Stimulated activated CD4-positive, alpha-beta T cell treated with anti-CD3 and anti-CD28 coated beads, TNF-alpha, amount 100 ng/mL, for 24 hours (primary cell): ENCODE measurements at places on chromosomes 16 and 17.

- no peak for DNase-seq
Measured at GRCh38 chr17:19631905-19632304, 16.6 kb upstream of the ALDH3A2 start.

- no peak for DNase-seq
Measured at GRCh38 chr16:88406096-88407041, 23.6 kb downstream of the ZNF469 start.

- DNase-seq, result no peak
Measured at GRCh38 chr17:77264617-77265230, 124.0 kb downstream of the SEC14L1 start.

- DNase-seq, result no peak
Measured at GRCh38 chr16:9950658-9951057, 231.6 kb downstream of the GRIN2A start.

- no peak for DNase-seq
Measured at GRCh38 chr17:76927577-76927976, 59.4 kb downstream of the MGAT5B start.

- no peak for DNase-seq
Measured at GRCh38 chr16:31077592-31078396, 3.6 kb downstream of the ZNF646 start.

DNA sequence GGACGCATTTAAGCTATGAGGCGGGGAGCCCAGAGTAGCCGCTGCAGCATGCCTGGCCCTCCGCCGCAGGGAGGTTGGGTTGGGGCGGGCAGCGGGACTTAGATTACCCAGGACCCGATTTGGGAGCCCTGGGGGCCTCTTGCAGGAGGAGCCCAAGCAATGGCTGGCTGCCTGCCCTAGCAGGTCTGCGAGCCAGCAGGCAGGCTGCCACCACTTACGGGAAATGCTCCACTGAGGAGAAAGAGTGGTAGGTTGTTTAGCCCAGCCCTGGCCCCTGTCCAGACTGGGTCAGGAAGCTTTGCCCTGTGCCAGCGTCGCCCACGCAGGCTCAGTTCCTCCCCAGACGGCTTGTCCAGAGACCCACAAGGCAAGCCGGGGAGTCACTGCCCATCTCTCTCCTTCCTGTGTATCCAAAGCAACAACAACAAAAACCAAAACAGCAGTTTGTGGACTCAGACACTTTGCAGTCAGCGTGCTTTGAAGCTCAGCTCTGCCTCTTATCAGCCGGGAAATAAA, 10.3 kb upstream of the TVP23A start:
- no peak for DNase-seq

GRCh38 chr17:28407130-28407973, 1.3 kb upstream of the SLC46A1 start:
- DNase-seq, result no peak
